SHP77 (cell line): ENCODE measurements at places on chromosomes 2 and 18.

DNA sequence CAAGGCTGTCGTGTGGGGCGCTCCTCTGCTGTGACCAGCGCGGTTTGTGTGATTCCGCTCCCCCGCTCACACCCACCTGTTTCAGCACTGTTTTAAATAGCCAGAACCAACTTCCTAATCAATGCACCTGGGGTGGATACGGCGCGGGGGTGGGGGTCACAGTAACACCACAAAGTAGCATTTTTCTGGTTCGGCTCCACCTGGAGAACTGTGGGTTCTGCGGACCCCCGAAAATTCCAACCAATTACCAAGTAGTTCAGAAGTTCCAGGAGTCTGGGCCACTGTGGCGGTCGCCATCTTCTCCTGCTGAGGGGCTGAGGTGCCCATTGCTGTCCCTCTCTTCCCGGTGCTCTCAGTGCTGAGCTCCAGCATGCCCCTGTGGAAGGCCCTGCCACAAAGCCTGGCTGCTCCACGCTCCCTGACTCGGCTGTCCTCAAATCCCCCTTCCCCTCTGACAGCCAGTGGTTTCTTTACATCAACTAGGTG is 79.4 kb downstream of the GFPT1 start:
- no peak for DNase-seq

GRCh38 chr2:162912787-162913186 is 74.2 kb upstream of the KCNH7 start:
- DNase-seq, result no peak

- no peak for DNase-seq
Measured at GRCh38 chr2:239630618-239631286, 229.9 kb upstream of the HDAC4 start.

DNA sequence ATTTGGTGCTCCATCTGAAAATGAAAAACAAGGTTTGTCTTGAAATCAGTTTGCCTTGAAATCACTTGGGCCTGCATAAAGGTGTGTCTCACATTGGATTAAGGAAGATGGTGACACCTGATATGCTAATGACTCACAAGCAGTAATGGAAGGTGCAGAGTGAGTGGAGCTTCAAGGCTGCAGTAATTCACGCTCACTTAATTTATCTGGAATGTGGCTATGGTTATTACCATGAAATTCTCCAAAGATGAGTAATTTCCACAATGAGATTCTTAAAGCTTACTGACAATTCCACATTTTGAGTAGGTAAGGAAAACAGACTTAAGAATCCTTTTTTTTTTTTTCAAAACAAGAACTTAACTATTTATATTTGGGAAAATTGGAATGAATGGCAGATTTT is 156.8 kb downstream of the PAX3 start:
- no peak for DNase-seq

DNA sequence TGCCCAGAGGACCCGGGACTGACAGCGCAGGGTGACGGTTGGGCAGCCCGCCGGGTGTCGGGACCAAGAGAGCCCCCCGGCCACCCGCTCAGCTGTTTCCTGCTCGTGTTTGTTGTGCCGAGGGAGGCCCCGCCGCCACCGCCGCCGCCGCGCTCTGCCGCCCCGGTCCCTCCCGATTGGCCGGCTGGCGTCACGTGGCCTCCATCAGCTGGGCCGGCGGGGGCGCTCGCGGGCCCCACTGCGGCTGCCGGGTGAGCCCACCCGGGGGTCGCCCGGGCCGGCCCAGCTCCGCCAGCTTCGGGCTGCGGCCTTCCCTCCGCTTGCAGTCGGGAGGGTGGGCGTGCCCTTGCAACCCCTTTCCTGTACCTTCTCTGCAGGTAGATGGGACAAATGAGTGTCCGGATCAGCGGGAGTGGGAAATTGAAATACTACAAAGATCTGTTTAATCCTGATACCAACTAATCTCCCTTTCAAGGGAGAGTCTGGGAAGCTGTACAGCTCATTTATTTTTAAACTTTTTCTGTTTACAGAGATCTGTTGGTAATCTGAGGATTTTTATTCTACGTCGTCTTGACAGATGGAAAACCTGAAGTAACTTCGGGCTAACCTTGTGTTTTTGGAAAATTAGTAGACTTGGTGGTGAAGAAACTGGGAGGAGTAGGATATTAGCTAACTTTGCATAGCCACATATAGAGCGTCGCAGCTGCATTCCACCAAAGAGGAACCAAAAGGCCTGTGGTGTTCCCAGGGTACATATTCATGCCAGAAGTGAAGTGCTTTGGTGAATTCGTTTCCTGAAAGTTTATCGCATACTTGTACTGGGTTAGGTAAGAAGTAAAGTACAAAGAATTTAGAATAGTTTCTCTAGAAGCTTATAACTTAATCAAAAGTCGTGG is 1.2 kb downstream of the YPEL5 start:
- DNase-seq, result no peak

- DNase-seq, result no peak
Measured at GRCh38 chr2:201308914-201309313, 48.2 kb downstream of the FLACC1 start.

DNA sequence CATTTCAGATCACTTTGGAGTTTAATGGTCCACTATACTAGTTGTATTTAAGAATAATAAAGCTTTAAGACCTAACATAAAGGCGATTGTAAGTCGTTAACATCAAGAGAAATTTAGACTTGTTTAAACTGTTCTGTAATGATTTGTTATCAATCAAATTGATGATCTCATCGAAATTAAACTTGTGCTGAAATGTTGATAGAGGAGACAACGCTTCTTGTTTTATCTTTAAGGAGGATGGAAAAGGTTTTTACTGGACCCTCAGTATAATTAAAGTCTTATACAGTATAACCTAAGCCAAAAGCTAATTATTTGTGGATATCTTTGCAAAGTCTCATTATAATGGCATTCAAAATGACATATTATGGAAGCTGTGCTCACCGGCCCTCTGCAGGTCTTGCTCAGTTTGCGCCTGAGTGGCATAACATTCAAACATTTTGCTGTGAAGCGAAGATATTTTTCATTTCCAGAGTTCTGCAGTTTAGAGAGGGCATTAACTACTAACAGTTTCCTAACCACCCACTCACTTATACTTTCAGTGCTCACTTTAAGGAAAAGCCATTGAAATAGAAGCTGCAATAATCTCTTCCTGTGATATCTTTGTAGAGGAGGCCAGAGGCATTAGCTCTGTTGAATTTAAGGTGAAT is 1.4 kb upstream of the SERTAD2 start:
- peak; percentile 16 for DNase-seq

GRCh38 chr2:60556175-60556574 is 2.7 kb upstream of the BCL11A start:
- DNase-seq, result no peak

DNA sequence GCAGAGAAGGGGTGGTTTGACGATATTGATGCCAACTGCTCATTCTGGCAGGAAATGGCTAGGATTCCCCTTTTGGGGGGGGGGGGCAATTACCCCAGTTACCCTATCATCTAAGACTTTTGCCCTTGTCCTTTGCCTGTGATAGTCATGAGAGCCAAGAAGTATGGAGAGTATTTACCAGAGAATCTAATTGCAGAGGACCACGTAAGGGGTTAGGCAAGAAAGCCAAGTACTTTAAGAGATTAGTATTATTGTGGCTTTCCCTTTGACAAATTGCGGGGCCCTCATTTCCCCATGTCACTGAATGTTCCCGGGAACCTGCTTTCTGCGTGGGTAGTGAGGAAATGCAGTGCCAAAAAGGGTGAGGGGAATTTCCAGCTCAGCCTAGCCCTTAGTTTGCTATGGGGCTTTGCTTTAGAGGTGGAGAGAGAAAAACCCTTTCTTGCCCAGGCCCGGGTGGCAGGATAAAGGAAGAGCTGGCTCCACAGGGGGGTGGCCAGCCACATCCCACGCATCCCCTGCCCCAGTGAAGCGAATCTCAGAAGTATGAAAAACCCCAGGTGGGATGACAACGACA is 1.5 kb downstream of the AQP4 start:
- no peak for DNase-seq

GRCh38 chr2:51516667-51517066 is 484.7 kb upstream of the NRXN1 start:
- DNase-seq, result no peak

DNA sequence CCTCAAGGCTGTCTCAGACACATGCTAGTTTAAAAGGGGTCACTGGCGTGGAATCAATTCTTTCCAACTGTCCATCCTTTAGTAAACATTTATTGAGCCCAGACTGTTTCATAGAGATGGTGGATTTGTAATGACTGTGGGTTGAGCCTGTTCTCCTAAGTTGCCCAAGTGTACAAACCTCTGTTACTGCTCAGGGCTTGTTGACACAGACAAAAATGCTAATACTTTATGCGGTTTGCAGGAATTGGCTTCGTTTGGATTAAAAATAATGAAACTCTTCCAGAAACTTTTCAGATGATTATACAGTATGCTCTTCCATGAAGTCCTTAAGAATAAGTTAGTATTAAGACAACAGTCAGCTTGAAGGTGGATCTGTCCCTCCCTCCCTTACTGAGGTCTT is 83.6 kb upstream of the MGAT5 start:
- DNase-seq, result no peak

- DNase-seq, result peak; percentile 41
Measured at GRCh38 chr2:27756544-27757498, 14.7 kb upstream of the MRPL33 start.

GRCh38 chr18:37762076-37762621 is 196.6 kb upstream of the CELF4 start:
- DNase-seq, result no peak

GRCh38 chr2:98935777-98936352 is at the start of gene CRACDL:
Gene CRACDL, minus strand, starts transcription at chr2:98936225. Its CDS starts 89,425 bp downstream, at chr2:98846800.
- DNase-seq, result no peak

GRCh38 chr2:28620291-28620793 is 124.5 kb downstream of the PLB1 start:
- DNase-seq, result no peak

DNA sequence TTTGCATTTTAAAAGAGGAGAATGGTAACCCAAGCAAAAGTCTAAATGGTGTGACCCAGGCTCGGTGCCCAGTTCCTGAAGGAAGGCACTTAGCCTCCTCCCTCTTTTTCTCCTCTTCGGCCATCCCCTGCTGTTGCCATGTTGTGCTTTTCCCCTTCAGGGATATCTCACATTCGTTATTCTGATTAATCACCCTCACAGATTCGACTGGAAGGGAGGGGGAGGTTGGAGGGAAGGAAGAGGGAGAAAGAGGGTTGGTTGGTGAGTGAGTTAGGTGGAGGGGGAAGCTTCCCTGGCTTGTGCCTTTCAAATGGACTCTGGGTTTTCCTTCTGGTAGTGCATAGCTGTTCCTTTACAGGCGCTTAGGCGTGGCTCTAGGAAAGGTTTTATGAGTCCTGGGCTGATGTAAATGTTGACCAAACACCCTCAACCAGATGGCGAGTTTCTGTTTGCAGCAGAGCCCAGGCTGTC is 39.0 kb upstream of the LYPD6B start:
- DNase-seq, result no peak

DNA sequence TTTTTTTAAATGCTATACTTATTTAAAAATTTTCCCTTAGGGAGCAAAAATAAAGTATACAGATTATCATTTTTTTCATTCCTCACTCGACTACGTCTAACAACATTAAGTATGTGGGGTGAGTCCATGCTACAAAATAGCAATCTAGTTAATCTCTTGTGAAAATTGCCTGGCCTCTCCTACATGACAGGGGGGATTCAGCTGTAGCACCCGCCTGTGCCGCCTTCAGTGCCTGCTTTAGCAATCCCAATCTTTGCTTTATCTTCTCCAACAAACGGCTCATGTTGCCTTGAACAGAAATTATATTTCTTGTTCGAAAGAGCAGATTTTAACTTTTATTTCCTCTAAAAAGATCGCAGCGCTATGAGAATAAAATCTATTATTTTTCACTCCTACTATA is 2.4 kb upstream of the SOX11 start:
- no peak for DNase-seq
